ENCODE measurements at places on chromosomes 5 and 9.

- no peak for DNase-seq
Measured at GRCh38 chr9:116369706-116370105, 216.1 kb downstream of the PAPPA start.

DNA sequence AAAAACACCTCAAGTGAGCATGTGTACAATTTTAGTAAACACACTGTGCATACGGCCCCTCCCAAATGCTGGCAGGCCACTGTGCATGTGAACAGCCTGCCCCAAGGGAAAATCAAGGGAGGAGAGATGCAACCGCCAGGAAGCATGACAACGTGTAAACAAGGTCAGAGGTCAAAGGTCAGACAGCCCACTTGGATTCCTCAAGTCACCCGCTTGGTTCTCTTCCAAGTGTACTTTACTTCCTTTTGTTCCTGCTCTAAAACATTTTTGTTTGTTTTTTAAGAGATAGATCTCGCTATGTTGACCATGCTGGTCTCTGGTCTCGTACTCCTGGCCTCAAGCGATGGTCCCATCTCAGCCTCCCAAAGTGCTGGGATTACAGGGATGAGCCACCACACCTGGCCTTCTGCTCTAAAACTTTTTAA lies 126.7 kb upstream of the SHB start:
- DNase-seq: no peak

DNA sequence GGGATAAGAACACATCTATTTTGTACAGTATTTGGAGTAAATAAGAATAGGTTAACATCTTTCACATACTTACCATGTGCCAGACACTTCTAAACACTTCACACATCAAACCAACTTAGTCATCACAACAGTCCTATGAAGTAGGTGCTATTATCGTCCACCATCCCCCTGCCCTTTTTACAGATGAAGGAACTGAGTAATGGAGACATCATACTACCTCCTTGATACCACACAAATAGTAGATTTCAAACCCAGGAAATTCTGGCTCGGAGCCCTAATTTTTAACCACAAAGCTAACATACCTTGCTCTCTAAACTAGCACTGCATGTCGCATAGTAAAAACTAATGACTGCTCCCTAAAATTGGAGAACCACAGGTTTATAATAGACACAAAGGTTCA lies 4.2 kb upstream of the ZNF366 start:
- DNase-seq: no peak

GRCh38 chr9:128913995-128914772 lies 6.6 kb upstream of the PHYHD1 start:
- DNase-seq: no peak

DNA sequence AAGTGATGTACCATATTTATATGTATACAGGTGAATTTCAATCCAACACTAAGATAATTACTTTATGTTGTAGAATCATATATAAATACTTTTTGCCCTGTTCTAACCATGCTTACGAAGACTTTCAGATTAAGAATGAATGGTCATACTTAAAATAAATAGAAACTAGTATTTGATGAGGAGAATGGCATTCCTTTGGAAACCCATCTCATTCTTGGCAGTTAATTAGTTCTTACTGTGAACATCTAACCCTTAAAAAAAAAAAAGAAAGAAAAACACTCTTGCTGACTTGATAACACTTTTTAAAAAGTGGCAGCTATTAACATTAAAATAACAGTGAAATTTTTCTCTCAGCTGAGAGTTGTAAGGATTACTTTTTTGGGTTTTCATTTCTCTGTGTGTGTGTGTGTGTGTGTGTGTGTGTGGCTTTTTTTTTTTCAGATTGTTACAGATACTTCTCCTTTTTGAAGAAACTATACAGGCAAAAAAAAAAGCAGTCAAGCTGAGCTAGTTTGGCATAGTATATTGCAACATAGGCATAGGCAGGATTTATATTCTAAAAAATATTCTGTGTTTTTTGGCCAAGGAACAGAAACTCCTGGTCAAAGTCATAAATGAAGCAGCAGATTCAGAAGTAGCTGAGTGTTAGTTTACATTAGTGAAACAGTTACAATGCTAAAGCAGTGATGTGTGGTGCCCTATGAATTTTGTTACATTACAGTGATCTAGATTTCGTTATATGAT lies 163.5 kb downstream of the CD180 start:
- no peak for DNase-seq

GRCh38 chr5:94944160-94944559 lies 325.7 kb downstream of the SLF1 start:
- DNase-seq: no peak
